Activated CD8-positive, alpha-beta T cell treated with anti-CD3 and anti-CD28 coated beads, Interleukin-2, amount 10 ng/mL, durations not matched to agents 7 days and 5 days (primary cell): ENCODE measurements at places on chromosomes 1 and 21.

DNA sequence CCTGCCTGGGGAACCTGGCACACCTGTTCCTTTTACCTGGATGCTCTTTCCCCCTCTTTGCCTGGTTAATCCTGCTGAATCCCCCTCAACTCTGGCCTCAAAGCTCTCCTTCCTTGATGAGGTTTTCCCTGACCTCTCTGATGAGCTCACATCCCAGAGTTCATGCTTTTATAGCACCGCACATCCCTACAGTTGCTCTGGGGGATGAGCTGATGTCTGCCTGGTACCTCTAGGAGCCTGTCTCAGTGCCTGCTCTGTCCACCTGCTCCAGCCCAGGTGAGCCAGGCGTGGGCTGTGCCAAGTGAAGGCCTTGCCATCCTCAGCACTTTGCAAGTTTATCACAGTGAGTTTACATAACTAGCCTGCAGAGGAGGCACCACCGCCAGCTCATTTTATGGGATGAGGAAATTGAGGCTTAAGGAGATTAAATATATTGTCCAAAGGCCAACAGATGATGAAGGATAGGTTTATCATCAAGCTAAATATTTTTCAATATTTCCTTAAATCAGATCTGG is 58.6 kb upstream of the TMPRSS2 start:
- no peak for DNase-seq

GRCh38 chr1:222182641-222183040 is 365.3 kb downstream of the HHIPL2 start:
- no peak for DNase-seq

GRCh38 chr1:86887479-86888162 is 26.3 kb downstream of the SELENOF start:
- no peak for DNase-seq

GRCh38 chr21:35244514-35244913 is 195.4 kb upstream of the RUNX1 start:
- DNase-seq: no peak

- DNase-seq: no peak
Measured at GRCh38 chr1:33725037-33725436, 138.8 kb upstream of the HMGB4 start.

GRCh38 chr1:17558541-17558940 is 19.0 kb downstream of the ARHGEF10L start:
- DNase-seq: no peak

DNA sequence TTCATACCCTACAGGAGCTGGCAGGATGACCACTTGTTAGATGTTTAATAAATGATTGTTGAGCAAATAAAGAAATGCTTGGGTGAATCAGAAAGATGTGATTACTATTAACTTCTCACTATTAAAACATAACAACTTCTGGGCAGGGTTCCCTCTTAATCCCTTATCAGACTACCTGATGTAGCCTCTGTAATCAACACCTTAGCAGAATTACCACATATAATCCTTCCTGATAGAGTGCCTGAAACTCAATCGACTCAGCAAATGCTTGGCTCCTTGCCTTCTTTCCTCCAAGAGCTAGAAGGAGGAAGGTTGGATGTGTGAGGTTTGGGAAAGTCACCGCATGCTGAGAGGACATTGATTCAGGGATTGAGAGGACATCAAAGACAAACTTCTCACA is 34.8 kb upstream of the DSCAM start:
- no peak for DNase-seq

DNA sequence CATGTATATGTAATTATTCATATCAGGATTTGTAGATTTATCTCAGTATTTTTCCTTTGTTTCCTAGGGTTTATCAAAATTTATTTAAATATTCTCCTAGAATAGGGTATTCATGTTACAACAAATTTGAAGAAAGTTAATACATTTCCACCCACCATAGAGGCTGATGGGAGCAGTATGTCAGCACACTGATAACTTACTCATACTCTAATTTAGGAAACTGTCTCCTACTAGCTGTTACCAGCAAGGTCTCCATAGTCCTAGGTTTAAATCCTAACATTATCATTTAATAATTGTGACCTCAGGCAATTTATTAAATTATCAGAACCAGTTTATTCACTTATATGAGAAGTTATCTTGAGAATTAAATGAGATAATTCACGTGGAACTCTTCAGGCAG is 127.0 kb downstream of the USP25 start:
- DNase-seq: no peak

GRCh38 chr1:234324821-234325220 is 48.4 kb upstream of the COA6 start:
- DNase-seq: no peak

DNA sequence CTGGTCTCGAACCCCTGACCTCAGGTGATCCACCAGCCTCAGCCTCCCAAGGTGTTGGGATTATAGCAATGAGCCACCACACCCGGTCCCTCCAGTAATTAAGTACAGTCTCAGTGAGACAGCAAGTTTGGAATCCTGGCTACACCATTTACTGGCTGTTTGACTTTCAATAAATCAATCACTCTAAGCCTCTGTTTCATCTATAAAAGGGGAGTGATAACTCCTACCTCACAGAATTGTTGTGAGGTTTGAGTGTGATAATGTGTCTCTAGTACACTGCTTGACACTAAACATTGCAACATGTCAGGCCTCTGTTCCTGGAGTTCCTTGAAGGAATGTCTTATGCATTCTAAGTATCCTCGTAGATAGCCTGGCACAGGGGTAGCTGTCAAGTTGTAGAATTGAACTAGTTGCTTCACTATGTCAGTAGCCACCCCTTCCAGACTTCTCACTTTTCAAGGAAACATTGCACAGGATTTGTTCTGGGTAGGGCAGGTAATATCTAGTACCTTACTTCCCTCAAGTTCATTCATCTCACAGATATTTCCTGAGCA is 12.4 kb downstream of the ENTREP3 start:
- no peak for DNase-seq

- no peak for DNase-seq
Measured at GRCh38 chr1:64039390-64039926, 164.0 kb upstream of the UBE2U start.

DNA sequence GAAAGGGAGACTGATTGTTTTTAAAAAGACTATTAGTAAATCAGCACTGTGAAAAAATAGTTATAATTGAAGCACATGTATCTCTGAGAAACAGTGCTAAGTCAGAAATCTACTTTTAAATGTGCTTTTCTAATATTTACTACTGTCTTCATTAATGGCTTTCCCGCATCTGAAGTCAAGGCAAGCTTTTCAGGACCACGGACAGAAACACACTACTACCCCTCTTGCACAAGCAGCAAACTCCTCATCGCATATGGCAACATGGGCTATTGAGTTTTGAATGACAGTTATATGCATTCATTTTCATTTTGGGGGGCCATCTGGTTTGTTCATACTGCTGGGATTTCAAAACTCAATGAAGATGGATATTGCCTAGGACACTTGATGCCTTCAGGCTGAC is 433.4 kb upstream of the CAMK1G start:
- DNase-seq: peak; percentile 28

- no peak for DNase-seq
Measured at GRCh38 chr1:224558904-224559303, 57.2 kb upstream of the CNIH3 start.

DNA sequence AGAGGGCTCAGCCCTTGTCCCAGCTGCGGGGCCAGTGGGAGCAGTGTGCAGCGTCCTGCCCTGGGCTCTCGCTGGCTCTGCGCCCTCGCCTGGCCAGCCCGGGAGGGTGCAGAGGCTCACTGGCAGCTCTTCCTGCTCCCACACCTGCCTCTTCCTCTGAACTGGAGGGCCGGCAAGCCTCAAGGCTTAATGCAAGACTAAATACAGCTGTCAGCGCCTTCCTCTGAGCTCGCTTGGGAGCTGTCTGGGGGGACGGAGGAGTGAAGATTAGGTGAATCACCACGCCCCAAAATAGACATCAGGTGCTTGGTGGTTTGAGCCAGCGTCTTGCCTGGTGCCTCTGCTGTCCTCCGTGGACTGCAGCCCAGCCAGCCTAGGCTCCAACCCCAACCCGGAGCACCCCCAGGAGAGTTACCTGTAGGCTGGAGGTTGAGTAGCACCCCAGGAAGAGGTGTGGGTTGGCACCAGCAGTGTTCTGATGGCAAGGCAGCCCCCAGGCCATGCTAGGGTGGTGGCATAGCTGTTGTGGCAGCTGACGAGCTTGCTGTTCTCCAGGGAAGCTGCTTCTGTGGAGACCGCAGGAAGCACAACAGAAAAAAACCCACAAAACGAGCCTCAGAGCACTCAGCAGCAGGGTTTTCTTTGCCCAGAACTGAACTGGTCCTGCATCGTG is 36.9 kb downstream of the UMODL1 start:
- peak; percentile 75 for DNase-seq

- no peak for DNase-seq
Measured at GRCh38 chr1:153217212-153217611, at the start of gene PRR9. PRR9 (plus strand) TSS chr1:153217584; CDS start chr1:153218145, 561 bp downstream.

DNA sequence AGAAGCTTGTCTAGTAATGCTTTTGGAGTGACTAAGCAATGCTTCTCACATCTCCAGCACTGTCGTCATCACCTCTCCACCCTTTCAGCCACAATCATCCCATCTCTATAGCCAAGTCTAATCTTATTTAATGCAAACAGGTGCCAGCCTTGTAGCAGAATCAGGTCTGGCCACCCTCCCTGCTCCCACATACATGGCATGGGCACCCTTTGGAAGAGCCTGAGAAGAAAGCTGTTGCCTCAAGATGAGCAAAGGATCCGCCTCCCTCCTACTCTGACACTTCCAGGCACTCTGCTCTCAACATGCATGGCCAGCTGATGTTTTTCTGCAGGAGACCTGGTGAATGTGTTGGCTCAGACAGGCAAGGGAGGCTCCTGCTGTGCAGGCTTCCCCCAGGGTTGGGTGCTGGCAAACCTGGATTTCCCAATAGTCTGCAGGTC is 113.1 kb upstream of the GRIK3 start:
- DNase-seq: no peak

- DNase-seq: no peak
Measured at GRCh38 chr1:79899914-79900313, 893.4 kb upstream of the ADGRL4 start.

GRCh38 chr1:40684669-40685068 is 6.8 kb upstream of the NFYC start:
- DNase-seq: no peak

GRCh38 chr1:30758121-30758688 is 631 bp upstream of the LAPTM5 start:
- no peak for DNase-seq

DNA sequence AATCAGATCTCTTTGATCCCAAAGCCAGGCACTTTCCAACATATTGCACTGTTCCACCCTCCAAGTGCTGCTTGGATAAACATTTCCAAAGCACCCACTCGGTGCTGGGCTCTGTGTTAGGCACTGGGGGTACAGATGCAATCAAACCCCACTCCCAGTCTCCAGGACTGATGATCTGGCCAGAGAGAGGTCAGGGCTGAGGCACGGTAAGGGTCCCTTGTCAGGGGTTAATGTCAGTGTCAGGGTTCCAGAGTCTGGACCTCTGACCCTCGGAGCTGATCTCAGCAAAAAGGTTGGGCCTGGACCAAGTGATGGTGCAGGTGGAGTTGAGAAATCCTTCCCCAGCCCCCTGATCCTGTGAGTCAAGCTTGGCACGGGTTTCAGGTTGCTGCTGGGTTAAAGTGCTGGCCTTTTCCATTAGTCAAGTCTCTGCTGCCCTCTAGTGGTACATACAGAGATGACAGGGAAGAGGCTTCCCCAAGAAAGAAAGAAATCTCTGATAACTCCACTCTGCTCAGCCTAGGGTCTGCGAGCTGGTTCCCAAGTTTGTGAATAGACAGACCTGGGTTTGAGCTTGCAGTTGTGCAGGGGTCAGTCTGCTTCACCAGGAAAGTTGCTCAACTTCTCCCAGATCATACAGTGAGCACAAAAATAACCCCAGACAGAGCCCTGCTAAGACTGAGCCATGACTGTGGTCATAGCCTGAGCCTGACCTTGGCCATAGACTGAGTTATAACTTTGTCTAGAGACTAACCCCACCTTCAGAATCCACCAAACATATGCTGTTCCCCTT is 74.6 kb downstream of the DMRTA2 start:
- peak; percentile 64 for DNase-seq

DNA sequence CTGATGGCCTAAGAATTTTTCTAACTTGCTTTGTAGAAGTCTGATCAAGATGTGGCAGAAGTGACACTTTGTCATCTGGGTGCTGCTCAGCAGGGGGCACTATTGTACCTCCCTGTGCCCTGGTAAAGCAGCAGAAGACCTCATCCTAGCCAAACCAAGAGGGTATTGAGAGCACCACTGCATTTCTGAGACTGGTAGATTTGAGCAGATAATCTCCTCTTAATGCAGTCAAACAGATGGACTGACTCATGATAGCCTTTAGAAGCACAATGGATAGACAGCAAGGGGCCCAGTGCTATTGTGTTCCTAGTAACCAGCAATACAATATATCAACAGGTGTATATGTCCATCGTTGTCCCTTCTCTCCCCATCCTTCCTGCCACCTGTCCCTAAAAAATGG is 5.7 kb downstream of the TPM3 start:
- peak; percentile 83 for DNase-seq

- no peak for DNase-seq
Measured at GRCh38 chr1:80410233-80410632, 1390.5 kb upstream of the ADGRL2 start.

DNA sequence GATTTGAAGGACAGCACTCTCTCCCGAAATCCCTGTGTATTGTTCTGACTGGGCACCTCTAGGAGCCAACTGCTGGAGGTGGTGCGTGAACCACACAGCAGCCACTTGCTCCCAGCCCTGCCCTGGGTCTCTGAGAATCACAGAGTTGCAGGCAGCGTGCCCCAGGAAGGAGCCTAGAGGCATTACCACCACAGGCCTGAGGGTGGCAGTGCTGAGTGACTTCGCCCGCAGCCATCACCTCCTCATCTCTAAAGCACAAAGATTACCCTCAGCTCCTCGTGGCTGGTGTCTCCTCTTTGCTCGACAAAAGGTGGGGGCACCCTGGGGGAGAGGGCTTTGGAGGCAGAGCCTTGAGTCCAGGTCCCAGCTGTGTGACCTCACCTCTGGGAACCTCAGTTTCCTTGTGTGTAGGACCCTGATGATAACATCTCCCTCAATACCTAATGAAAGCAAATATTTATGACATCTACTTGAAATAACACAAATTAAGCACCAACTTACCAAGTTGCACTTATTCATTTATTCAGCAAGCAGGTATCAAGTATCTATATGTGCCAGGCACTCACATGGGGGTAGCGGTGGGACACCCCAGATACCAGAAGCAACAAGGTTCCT is 86.3 kb downstream of the VWA5B1 start:
- DNase-seq: peak; percentile 65

DNA sequence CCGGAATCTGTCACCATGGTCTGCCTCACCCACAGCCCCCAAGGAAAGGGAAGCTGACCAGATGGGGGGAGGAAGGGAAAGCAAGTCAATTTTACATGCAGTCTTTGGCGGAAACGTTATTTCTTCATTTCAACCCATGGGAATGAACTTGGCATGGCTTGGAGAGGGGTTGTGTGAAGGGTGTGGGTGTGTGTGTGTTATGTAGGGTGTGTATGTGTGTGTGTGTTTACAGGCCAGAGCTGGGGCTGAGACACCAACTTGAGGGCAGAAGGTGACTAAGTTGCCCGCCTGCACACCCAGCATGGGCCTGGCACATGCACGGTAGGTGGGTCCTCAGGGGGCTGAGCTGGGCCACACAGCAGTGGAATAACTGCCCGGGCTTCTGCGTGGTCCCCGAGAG is 65.2 kb downstream of the MRPL37 start:
- no peak for DNase-seq

GRCh38 chr1:67307251-67308060 is at the start of gene IL12RB2:
IL12RB2 (plus strand) TSS chr1:67307873; CDS start chr1:67320369, 12,496 bp downstream.
- DNase-seq: peak; percentile 67

- DNase-seq: no peak
Measured at GRCh38 chr1:22518379-22518778, 44.9 kb upstream of the EPHA8 start.
